Kidney capillary endothelial cell (primary cell): ENCODE measurements at places on chromosomes 6 and 20.
A peak's percentile ranks its signal among the peaks of the same experiment; 100 is the strongest.

DNA sequence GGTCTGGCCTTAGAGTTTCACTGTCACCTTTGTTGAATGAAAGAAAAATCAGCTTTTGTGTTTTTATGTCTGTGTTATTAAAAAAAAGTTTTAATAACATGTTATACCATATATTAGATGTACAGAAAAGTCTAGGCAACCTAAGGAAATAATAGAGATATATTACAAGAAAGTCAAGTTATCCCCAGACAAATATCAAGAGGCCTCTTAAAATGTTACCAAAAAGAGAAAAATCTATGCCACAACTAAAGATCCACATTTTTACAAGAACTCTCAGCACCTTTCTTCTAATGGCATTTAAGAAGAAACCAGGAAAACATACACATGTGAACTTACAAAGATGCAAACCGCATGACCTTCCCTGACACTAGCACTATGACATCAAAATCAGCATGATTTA is 26.8 kb downstream of the RAMACL start:
- DNase-seq, result no peak

- no peak for DNase-seq
Measured at GRCh38 chr6:408148-408547, 16.6 kb downstream of the IRF4 start.

DNA sequence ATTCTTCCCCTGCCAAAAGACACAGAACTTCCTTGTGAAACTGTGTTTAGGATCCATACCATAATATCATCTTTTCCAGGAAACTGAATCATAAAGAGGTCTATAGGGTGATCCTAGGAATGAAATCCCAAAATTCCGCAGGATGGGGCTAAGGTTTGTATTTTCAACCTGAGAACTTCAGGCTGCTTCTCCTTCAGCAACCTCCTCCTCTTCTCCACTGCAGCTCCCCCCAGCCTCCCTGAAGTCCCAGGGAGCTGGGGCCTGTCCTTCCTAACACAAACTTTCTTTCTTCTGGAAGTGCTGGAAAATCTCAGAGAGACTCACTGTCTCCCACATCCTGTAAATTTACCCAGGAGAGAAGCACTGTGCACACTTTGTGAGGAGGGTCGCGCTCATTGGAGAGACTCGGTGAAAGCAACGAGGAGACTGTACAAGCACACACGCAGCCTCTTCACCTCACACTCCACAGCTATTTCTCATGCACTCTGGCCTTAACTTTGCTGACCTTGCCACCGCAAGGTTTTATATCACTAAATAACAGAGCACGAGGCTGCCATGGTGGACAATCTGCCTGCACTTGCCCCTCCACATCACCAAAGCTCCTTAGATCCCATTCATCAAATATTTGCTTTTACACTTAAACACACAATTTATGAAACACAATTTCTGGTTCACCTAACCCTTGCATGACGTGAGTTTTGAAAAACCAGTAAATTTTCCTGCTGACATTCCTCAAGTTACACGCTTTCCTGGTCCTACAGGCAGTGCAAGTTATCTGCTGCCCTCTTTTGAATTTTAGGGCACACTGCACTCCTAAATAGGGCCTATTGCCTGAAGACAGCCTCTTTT is 14.3 kb downstream of the ID4 start:
- peak; percentile 55 for DNase-seq

DNA sequence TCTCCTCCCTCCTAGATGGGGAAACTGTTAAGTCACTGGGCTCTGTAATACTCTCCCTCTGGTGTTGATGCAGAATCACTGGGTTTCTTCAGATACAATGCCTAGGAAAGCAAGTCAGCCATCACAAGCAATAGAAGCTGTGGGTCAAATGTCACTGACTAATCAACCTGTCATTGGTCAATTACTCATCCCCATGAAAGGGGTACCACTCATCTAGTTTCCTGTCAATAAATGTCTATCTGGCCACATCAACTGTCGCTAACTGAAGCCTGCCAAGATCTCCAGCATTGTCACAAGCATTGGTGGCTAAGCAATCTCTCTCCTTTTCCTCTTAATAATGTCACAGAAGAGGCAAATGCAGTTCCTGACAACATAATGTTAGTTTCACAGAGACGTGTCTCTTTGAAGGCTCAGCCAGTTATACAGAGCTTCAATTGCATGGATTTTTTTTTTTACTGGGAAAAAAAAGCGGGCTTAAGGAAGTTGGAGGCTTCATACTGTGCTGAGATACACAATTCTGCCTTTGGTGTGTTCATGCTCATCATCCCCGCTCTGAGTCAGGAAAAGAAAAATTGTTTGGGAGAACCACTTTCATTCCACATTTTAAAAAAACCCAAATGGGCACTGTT is 355.9 kb downstream of the BTBD9 start:
- DNase-seq, result peak; percentile 90

DNA sequence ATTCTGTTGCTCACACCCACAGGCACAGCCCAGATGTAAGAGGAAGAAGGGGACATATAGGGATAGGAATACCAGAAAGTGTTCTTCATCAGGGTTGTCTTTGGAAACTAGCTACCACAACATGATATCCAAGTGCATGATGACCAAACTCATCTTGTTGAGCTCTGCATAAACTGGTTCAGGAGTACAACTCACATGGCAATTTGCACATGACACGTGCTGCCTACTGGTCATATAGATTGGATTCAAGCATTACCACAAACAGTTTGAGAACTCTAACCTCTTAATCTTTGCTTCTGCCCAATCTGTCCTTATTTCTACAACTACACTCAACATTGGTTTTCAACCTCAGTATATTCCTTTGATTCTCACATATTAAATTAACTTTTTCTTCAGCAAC is 184.7 kb upstream of the PCSK2 start:
- DNase-seq, result no peak

DNA sequence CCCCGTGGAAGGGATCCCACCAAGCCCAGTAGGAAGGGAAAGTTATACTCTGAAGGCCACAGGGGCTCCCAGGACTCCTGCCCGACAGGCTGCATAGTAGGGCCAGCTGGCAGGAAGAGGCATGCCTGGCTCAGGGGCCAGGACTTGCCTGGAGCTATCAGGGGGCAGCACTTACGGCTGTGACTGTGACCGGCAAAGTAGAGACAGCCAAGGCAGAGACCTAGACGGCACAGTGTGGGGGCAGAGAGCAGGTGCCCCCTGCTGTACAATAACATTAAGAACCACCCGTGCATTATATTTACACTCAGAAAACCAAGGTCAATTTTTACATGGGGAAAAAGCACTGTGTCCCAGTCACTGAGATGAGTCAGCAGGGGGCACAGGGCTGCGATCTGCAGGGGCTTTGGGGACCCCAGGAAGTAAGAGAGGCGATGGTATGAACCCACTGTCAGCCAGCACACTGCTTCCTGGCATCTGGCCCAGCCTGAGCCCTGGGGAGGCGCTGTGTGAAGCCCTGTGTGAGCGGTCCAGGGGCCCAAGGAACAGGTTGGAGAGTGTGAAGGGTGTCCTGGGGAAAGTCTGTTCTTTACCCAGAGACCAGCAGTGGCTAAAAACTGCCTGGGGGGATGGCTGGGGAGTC is 9.9 kb downstream of the CCDC167 start:
- DNase-seq, result no peak

- DNase-seq, result no peak
Measured at GRCh38 chr6:167497428-167498056, 172.7 kb downstream of the TTLL2 start.

GRCh38 chr20:43167615-43168014 is 22.1 kb downstream of the PTPRT start:
- no peak for DNase-seq

GRCh38 chr6:136534268-136534667 is 16.0 kb downstream of the MAP7 start:
- DNase-seq, result no peak

GRCh38 chr20:31723319-31724078 is 831 bp upstream of the BCL2L1 start:
- DNase-seq, result peak; percentile 97
